SJSA1 (cell line): ENCODE measurements at places on chromosomes 2 and 18. TPM values are rescaled to one million over a fixed set of nuclear protein-coding genes. Genes with fewer than 3 reads are reported as not detected.

- DNase-seq = no peak
- H3K27ac ChIP-seq = no peak overlapping the region
- H3K4me1 ChIP-seq = peaks cover 43% of the 10 kb centered on the region
Observed at GRCh38 chr2:48695991-48696390, 59.5 kb downstream of the LHCGR start.

DNA sequence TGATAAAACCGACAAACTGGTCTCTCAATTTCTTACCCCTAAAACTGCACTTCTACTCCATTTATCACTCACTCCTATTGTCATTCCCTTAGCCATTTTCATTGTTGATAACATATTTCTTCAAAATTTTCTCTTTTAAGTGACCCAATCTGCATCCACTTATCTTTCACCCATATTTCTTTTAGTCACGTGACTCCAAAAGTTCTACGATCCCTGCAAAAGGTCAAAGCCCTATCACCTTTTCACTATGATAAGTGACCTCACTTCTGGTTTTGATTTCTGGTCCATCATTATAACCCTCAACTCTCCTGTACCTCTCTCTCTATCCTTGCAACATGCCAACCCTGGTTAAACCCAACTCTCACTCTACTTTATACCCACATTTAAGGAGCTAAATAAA, 49.1 kb downstream of the LRATD1 start:
- no peak overlapping the region for H3K4me3 ChIP-seq
- no peak for DNase-seq
- no peaks in the 10 kb centered on the region for H3K4me1 ChIP-seq
- no peak overlapping the region for H3K27ac ChIP-seq

DNA sequence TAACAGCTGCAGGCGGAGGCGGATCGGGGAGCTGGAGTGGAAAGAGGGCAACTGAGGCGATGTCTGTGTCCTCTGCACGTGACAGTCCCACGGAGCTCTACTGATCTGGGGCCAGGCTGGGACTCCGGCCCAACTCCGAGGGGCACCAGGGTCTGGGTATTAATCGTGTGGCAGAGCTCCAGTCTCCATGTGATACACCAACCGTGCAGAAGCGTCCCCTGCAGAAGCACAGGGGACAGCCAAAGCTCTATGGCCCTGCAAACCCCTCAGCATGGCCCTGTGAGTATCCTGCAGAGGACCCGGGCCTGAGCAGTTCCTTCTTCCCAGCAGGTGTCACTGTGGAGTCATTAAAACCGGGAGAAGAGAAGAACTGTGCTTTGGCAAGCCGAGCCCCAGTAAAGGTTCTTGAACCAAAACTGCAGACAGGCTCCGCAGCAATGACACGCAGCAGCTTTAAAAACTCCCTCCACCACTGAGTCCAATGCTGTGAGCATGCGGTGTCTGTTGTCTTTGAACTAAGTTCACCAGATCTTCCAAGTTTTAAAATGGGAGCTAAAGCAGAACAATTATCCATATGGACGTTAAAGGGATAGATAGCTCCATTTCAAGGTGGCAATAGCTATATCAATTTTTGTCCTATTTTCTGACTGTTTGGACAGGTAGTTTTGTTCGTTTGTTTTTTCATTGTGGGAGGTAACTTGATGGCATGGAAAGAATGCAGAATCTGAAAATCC, 79.4 kb downstream of the TMEM182 start:
- H3K27me3 ChIP-seq = no peaks in the 10 kb centered on the region
- H3K36me3 ChIP-seq = no peaks in the 10 kb centered on the region
- H3K27ac ChIP-seq = no peak overlapping the region
- H3K4me3 ChIP-seq = no peak overlapping the region
- no peak for DNase-seq
- no peaks in the 10 kb centered on the region for H3K4me1 ChIP-seq

DNA sequence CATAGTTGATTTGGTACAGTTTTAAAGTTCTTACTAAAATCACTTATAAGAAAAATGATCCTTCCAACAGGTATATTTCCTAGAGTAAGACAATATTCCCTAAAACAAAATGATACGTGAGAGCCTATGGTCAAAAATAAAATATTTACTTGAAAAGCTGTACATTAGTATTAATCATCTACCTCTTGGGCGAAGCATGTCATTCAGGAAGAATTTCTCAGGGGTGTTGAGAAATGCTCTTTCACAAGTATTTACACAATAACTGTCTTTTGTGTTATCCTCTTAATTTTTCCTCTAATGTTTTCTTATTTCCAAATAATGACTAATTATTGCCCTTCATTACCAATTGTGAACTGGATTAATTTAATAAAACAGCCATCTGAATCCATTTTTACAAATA, 466.3 kb downstream of the SATB2 start:
- no peak overlapping the region for H3K27ac ChIP-seq
- no peaks in the 10 kb centered on the region for H3K27me3 ChIP-seq
- DNase-seq = no peak
- H3K4me1 ChIP-seq = no peaks in the 10 kb centered on the region
- no peak overlapping the region for H3K4me3 ChIP-seq

DNA sequence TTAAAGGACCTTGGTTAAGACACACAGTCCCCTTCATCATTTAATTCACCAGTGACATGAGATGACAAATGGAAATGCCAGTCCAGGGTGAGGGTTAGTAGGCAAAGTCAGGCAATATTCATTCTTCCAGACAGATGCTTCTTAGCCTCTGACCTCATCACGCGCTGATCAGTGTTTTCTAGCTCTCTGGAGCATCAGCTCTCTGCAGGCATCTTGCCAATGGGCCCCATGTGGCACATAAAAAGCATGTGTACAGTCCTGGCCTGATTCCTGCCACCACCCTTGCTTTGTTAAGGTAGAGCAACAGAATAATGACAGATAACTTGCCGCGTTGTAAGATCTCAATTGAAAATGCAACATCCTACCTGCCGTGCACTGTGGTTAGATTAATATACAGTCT, 20.3 kb upstream of the NPAS2 start:
- H3K4me3 ChIP-seq = no peak overlapping the region
- no peak overlapping the region for H3K27ac ChIP-seq
- no peaks in the 10 kb centered on the region for H3K27me3 ChIP-seq
- H3K4me1 ChIP-seq = peaks cover 13% of the 10 kb centered on the region
- H3K36me3 ChIP-seq = no peaks in the 10 kb centered on the region

The GPR17 gene
- not detected in 2 replicates for total RNA-seq

The DCC gene
- total RNA-seq = not detected in 2 replicates
